Anterior cingulate cortex (tissue), 58 donors: ENCODE measurements at places on chromosomes 3 and 15.

DNA sequence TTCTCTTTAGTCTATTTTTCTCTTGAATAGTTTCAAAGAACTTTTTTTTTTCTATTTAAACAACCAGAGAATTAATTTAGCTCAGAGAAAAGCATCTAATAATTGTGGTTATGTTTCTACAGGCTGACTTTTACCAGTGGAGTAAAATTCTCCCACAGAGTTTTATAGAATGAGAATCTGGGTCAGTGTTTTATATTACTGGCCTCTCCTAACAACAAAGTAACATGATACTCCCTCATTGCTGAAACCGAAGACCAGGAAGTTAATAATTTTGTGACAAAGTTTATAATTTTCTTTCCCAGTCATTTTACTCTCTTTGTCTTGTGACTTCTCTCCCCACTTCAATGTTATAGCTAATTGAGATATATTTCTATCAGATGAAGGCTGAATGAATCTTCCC lies 946.9 kb downstream of the EPHA3 start:
- DNase-seq: no peak

DNA sequence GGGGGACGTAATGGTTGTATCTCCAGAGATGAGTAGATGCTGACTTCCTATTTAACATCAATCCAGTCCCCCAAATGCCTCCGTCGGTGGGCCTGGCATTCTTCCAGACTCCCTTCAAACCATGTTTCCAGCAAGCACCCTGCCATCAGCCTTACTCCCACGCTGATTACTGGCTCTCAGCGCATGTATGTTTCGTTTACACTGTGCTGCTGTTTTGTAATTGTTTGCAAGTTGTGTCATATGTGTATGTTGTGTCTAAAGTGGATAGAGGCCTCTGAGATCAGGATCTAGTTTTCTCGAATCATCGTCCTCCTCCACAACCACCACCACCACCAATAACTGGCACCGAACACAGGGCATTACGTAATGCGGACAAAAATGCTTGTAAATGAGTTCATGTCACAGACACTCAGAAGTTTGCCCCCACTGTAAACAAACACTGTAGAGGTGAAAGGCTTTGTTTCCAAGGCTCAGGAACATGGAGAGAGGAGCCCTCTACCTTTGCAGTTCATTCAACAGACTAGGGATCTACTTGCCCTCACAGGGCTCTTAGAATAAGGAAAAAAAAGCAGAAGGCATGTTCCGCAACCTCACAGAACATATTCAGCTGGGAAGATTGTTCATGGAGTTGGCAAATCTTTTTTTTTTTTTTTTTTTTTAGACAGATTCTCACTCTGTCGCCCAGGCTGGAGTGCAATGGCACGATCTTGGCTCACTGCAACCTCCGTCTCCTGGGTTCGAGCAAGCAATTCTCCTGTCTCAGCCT lies 46.1 kb upstream of the SEMA4B start:
- DNase-seq: no peak

DNA sequence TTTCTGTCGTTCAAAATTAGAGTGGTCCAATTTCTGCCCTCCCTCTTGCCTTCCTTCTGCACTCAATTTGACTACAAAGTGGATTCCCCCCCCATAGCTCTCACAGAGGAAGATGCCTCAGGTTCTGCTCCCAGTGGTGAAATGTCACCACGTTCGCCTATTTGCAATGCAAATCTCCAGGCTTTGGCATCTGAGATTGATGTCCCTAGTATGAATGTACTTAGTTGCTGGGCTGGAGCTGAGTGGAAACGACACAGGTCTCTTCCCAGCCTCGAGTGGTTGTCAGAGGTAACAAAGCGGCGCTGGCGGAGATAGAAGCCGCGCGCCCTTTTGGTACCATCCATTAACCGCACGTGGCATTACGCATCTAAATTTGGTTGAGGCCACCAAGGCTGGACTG lies 860.1 kb downstream of the MCTP2 start:
- DNase-seq: no peak

GRCh38 chr15:51199541-51199940 lies 104.8 kb upstream of the TNFAIP8L3 start:
- no peak for DNase-seq

DNA sequence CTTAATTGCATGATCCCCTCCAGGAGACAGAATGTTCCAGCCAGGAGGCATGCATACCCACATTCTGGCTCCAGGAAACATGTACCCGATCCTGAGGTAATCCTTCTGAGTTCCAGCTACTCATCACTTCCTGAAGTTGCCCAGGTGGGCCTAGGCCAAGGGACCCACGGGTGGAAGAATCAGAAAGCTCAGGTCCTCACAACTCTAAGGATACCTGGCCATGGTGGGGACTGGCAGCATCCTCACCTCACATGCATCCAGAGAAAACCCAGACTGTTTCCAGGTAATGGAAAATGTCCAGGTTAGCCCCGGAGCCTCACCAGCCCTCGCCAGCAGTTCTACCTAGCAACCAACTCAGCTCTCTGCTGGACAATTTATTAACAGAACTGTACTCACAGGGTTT lies 78.2 kb downstream of the DAPK2 start:
- DNase-seq: no peak

DNA sequence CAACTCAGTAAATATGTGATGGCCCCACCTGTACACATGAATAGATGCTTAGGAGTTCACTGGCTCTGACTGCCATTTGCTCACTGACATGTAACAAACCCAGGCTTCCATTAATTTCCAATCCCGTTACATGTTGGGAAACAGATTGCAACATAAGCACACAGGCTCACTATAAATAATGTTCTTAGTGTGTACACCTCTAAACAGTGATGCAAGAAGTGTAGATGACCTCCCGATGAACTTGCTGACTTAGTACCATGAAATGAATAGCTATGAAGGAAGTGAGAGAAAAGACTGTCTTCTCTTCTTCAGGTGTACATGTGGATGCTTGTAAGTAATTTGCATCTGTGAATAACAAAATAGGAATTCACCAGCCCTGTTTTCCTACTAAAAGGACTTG lies 21.4 kb upstream of the FSIP1 start:
- DNase-seq: no peak

GRCh38 chr15:80730387-80730786 lies 35.3 kb downstream of the ABHD17C start:
- no peak for DNase-seq

DNA sequence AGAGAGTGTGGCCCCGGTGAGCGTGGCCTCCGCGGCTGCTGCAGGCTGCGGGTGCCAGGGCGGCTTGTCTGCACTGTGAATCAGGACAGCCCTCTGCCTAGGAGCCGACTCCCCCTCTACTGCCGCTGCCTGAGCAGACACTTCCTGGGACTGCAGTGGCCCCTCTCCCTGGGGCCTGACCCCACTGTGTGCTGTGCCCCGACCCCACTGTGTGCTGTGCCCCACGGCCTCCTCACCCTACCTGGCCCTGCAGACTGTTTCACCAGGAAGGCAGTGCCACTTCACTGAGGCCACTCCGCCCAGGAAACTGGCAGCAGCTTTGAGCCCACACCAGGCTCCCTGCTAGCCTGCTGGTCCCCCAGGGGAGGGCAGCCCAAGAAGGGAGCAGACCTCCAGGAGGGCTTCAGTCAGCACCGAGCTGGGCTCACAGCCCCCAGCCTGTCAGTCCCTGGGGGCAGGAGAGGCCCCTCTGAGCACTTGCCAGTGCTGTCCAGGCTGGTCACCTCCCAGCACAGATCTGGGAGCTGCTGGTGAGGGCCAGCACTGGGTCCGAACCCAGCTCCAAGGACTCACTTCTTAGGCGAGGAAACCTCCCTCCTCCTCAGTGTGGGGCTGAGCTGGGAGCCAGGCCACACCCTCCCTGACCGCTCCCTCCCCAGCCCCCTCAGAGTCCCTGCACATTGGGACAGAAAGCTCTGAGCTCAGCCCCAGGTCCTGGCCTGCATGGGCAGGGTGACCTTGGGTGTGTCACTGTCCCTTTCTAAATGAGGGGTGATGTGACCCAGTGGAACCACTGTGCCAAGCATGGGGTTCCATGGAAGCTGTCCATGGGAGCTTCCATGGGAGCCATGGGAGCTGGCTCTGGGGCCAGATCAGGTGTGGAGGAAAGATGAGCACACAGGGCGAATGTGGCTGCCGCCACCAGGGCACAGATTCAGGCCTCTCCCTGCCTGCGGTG lies 56.8 kb downstream of the DNAJB8 start:
- no peak for DNase-seq
